ENCODE measurements at places on chromosomes 7 and 10.

DNA sequence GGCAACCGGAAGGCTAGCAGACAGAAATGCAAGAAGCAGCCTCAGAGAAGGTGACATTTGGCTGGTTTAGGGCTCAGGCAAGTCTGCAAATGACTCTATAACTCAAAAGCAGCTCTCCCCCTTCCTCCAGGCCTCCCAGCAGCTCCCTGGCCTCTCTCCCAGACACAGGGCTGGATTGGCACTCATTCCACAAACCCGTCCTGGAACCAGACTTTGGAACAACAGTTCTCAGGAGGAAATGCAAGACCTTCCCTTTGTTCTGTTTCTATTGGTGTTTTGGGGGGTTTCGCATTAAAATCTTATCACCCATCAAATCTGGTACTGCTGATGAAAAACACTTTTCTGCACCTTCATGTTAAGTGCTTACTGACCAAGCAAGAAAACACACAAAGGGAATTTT is 40.3 kb upstream of the EFCAB10 start:
- DNase-seq, result no peak

DNA sequence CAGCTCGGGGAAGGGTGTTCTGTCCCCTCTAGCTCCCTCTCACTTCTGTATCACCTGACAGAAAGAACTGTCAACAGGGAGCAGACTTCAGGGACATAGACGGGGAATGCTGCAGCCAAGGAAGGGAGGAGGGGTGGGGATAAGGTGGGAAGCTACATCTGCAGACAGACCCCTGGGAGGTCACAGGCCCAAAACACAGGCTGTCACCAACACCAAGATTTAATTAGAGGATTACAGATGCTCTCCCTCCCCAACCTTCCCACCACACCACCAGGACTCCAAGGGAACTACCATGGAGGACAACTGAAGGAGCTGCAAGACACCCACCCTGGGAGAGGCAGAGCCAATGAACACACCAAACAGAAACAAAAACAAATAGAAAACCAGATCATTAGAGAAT is 425.2 kb upstream of the VSTM2A start:
- no peak for DNase-seq

DNA sequence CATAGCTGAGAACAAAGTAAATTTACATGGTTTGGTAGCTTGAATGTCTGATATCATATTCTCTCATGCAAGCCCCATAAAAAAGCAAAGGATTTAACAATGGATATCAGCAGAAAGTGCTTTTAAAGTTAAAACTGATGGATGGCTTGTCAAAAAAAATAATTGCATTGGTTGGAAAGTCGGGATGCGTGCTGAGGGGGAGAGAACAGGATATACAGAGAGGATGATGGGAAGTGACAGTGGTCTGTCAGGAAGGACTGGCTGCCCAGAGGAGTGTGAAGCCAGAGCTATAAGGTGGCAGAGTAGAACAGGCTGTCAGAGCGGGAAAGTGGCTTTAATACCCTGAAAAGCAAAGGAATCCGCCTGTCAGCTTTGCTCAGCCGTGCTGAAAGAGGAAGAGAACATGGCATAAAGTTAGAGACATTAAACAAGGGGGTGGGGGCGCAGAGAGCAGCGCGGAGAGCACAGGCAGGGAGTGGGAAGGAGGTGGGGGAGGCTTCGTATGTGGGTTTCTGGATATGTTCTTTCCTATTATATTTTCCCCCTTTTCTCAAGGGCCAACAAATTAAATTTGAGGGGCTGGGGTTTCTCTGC is 493.0 kb downstream of the LRMDA start:
- DNase-seq, result no peak

DNA sequence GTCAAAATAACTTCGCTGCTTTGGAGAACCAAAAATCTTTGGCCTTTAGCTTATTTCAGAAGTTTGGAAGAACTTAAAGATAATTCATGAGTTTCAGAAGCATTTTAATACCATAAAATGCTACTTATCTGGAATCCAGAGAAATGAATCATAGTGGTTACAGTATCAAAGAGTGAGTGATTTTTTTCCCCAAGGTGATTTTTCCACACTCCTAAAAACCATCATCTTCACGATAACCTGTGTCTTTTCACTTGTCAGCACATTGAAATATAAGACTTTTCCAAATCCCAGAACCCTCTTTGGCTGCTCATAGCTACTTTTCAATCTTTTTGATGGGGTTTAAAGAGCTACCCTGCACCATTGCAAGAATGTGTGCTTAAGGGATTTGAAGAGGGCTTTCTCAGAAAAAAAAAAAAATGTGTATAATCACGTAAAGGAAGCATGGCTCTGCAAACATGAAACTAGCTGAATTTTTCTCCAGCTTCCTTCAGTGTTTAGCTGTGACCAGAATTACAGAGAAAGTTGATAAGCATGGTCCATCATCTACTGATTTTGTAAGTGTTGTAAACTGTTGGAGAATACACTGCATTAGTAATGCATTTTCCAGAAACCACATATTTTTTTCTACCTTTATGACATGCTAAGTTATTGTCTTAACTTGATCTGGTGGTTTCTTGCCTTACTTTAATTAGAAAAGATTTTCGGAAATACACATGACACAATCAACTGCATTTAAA is 134.9 kb downstream of the BICC1 start:
- DNase-seq, result no peak

GRCh38 chr10:46235705-46236545 is 50.9 kb upstream of the ANTXRL start:
- no peak for DNase-seq

GRCh38 chr7:90698616-90699015 is 102.5 kb downstream of the CDK14 start:
- no peak for DNase-seq

Measured in RWPE1 (cell line).